Stimulated activated CD8-positive, alpha-beta memory T cell treated with anti-CD3 and anti-CD28 coated beads, Interleukin-15, amount 100 ng/mL, for 24 hours (primary cell): ENCODE measurements at places on chromosomes 13 and 19.

DNA sequence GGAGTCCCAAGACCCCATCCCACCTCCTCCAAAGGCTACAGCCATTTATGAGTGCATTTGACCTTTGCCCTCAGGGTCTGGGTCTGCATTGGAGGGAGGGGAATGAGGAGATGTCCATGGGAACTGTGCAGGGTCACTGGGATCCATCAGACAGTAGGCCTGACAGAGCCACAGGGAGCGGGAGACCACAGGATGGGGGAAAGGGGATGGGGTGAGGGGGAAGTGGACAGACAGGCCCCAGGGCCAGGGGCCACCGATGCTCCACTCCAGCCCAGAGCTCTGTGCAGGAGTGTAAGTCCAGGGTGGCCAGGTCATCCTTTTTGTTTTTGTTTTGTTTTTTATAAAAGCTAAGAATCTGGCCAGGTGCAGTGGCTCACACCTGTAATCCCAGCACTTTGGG is 82.5 kb downstream of the CHST8 start:
- no peak for DNase-seq

- DNase-seq = no peak
These were observed 161.5 kb upstream of the STARD13 start for GRCh38 chr13:33446821-33447725.

GRCh38 chr19:17743874-17744580 is 7.2 kb upstream of the FCHO1 start:
- no peak for DNase-seq

- no peak for DNase-seq
These were observed 108.2 kb downstream of the EDNRB start for GRCh38 chr13:77810430-77810829.

GRCh38 chr13:75738841-75739240 is 102.7 kb downstream of the LMO7 start:
- DNase-seq = no peak

GRCh38 chr19:41408256-41408655 is 10.6 kb downstream of the BCKDHA start:
- DNase-seq = no peak

DNA sequence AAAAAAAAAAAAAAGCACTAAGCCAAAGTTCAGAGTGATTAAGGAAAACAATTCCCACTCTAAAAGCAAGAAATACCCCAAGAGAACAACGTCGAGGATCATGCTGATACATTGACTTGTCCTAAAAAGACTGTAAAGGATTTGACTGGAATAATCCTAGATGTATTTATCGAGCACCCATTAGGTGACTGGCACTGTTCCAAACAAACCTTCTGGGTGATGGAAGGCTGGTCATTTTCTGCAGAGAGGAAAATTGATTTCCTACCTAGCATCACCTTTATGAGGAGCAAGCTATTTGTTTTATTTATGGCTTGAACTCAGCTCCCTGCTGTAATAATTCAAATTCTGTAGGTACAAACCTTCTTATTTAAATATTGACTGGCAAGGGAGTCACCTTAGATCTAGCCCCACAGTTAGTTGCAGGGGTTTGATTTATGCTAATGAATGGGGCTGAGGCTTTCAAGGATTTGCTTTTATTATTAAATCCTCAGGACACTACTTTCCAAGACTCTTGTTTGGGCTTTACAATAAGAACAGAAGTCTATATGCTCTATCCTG is 471.0 kb downstream of the OLFM4 start:
- DNase-seq = no peak

DNA sequence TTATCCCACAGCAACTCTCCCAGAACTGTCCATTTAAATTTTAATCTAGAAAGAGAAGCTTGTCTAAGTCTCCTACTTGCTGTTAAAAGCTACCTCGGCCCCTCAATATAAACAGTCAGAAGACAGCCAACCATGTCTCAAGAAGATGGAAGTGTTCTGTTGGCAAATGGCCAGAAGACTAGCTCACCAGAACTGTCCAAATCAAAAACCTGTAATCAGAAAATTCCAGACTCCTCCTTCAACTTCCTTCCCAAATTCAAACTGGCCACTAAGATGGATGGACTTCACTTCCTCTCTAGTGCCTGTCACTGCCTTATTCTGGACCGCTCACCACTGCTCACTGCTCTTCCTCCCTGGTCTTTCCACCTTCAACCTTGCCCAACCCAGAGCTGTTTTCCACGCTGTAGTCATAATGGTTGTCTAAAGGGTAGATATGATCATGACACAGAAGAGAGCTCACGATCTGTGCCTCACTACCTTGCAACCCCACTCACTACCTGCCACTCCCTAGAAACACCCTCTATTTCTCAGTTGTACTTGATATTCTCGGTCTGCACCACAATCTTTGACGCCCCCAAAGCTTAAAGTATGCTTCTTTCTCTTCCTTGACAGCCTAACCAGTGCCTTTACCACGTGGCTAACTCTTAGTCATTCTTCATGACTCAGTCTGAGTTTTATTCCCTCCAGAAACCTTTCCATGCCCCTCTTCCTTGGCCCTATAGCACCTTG is 9.2 kb downstream of the FGF14 start:
- no peak for DNase-seq

- DNase-seq = no peak
These were observed 678 bp upstream of the CD33 start for GRCh38 chr19:51224163-51224641.

DNA sequence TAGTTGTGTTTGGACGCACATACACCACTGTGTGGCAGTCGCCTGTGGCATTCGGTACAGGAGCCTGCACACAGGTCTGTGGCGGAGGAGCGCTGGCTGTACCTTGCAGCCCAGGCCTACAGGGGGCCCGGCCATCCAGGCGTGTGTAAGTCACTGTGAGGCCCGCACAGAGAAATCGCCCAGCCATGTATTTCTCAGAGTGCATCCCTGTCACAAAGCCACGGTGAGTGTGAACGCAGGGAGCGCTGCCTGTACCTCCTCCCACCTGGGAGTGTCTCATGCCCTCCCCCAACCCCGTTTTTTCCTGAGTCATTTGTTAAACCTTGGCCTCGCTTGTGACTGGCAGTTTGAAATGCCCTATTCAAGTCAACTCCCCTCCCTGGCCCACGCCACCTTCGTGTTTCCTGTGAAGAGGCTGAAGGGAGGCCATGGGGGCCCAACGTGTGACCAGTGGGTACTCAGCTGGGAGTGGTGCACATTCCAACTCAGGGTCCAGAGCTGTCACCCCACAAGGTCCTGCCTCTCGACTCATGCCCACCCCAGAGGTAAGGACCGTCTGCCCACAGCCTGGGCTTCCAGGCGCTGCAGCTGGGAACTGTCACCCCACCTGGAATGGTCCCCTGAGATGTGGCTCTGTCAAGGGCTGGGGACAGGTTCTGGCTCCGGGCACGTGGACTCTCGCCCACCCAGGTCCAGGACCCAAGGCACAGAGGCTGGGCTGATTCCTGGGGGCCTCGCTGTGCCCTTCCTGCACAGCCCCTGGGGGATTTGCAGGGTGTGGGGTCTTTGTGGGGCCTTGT is 11.6 kb upstream of the RASA3 start:
- no peak for DNase-seq

- DNase-seq = no peak
These were observed 77.4 kb upstream of the LRCH1 start for GRCh38 chr13:46475541-46475991.

DNA sequence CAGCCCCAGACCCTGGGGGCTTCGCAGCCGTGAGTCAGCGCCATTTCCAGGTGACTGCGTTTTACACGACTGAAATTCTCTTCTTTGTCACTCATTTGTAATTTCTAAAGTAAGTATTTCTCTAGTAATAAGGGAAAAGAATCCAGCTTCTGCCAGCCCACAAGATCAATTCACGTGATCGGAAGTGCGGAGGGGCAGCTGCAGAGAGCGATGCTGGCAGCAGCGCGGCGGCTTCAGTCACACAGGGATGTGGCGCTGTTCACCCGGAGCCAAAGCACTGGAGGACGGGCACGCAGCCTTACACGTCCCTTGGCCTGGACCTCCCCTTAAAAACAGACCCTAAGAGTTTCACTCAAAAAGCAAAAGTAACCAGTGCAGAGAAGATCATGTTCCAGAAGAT is 18.4 kb downstream of the GRTP1 start:
- DNase-seq = no peak

DNA sequence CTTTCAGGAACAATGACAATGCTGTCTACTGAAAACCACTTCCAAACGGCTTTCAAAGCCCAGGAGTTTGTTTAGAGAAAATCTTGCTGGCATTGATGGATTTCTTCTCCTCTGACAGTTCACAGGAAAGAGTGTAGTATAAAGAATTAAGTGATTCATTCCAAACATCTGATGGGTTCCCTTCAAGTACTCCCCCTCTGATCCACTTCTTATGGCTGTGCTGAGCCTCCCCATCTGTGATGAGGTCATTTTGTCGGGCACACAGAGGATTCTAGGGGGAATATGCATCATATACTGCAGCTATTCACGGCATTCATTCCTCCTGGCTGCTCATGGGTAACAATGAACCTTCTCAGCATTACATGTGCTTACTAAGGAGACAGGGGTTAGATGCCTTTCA is 107.9 kb downstream of the RGCC start:
- DNase-seq = no peak

DNA sequence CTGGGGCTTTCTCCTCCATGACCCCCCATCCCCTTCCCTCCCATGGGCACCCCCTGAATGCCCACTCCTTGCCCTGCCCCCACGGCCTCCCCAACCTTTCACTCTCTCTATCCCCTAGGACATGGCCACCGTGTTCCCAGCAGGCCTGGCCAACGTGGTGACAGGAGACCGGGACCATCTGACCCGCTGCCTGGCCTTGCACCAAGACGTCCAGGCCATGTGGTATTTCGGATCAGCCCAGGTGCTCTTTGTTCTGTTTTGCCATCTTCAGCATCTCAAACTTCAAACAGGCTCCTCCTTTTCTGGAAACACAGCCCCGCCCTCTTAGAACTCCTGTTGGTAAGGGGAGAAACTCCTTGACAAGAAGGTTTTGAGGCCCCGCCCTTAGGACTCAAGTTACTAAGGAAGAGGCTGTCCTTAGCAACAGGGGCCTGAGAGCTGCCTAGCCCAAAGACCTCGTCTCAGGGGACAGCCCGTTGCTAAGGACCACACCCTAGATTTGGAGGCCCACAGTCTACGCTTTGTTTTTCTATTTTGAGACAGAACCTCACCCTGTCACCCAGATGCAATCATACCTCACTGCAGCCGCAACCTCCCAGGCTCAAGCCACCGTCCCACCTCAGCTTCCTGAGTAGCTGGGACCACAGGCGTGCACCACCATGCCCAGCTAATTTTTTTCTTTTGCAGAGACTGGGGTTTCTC is 5.1 kb upstream of the FLT3LG start:
- DNase-seq = no peak

DNA sequence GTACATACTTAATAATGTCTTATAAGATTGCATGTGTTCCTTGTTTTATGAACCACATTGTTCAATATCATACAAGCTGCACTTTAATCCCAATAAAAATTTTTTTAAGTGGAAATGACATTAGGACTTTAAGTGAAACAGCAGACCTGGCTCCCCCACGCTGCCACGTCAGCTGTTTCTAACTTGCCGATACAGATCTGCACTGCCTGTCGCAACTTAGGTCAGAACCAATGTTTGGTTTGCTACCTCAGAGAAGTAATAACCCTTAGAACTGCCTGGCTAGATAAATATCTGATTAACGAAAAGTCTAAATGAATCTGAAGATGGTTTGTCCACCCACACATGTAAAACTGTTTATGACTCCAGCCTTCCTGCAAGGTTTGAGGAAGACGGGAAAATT is 327.5 kb upstream of the DACH1 start:
- DNase-seq = no peak

GRCh38 chr13:92221916-92222315 is 823.5 kb downstream of the GPC5 start:
- no peak for DNase-seq

- no peak for DNase-seq
These were observed 97.0 kb downstream of the DCT start for GRCh38 chr13:94382517-94382916.

- DNase-seq = no peak
These were observed 10.4 kb upstream of the LCP1 start for GRCh38 chr13:46192412-46192811.

DNA sequence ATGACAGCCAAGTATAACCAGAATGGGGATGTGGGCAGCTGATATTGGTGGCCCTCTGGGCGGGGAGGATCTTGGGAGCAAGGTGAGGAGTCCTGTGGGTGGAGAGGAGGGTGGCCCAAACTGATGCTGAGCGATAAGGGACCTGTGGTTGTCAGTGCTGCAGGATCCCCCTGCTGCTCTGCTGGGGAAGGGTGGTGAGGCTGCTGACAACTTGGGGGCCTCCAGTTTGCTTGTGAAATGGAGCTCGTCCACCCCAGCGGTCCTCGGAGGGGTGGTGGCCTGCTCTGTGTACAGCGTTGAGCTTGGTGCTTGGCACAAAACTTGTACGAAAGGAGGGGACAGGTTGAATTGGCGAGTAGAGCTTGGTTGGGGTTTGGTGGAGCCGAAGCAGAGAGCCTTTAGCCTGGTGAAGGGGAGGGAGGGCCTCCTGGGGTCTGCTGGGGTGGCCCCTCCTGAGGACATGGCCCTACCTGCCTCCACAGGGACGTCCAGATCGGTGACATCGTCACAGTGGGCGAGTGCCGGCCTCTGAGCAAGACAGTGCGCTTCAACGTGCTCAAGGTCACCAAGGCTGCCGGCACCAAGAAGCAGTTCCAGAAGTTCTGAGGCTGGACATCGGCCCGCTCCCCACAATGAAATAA is 2.9 kb downstream of the RPS11 start:
- DNase-seq = no peak

DNA sequence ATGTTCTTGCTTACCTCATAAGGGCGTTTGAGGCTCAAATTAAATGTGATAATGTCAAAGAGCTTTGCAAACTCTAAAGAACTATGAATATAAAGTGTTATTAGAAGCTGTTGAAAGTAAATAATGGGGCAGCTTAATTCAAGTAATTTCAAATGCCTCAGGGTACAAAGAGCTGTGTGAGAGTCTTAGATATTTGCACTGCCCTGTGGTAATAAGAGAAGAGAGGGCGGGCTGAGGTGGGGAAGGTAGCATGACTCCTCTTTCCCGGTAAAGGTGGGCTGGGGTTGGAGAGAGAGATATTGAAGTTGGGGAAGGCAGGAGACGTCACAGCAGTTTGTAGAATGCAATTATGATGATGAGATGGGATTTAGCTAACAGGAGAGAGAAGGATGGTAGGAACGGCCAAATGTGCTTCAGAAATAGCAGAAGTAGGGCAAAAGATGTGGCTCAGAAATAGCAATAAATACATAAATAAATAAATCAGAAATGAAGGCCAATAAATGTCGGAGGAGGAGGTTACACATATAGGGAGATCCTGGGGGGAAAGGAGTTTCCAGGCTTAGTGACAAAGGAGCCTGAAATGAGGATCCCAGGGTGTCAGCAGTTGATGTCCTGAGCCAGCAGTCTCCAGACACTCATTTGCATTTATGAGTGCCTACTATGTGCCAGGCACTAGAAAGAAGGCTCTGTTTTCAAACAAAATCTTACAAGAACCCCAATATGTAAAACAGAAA is 35.7 kb upstream of the RCBTB2 start:
- DNase-seq = no peak

DNA sequence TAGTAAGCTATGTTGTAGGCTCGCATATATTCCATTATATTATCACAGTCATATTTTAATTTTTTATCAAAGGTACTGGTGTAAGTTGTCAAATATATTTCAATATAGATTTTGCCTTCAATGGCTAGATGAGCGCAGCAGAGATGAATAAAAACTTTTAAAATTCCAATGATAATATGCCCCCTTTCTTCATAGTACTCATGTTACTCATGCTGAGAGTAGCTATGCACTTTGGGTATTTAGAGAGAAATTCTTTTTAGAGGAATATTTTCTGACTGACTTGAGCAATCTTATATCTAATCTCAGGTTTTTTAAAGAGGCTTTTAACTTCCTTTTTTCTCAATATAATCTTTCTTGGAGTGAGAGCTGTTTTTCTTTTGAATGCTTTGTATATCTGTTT is 11.4 kb downstream of the ZNF254 start:
- no peak for DNase-seq
